T-helper 17 cell (primary cell): ENCODE measurements at places on chromosomes 6 and 20.

DNA sequence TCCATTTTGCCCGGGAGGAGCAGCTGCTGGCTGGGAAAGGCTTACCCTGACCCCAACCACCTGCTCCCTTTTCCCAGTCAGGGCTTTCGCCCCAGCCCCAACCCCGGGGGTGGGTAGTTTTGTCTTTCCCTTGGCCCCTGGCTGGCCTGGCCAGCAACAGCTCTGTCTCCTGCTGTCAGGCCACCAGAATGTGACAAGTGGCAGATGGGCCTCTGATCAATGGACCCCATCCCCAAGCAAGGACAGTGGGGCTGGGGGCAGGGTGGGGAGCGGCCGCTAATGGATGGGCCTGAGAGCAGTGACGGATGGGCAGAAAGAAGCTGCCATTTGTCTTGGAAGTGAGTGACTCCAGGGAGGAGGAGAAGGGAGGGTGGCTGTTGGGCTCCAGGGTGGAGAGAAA, 121.6 kb downstream of the DHX35 start:
- H3K4me3 ChIP-seq = no peak overlapping the region
- peaks cover 49% of the 10 kb centered on the region for H3K27me3 ChIP-seq
- peaks cover 3% of the 10 kb centered on the region for H3K4me1 ChIP-seq
- no peak for DNase-seq
- peaks cover 3% of the 10 kb centered on the region for H3K36me3 ChIP-seq

DNA sequence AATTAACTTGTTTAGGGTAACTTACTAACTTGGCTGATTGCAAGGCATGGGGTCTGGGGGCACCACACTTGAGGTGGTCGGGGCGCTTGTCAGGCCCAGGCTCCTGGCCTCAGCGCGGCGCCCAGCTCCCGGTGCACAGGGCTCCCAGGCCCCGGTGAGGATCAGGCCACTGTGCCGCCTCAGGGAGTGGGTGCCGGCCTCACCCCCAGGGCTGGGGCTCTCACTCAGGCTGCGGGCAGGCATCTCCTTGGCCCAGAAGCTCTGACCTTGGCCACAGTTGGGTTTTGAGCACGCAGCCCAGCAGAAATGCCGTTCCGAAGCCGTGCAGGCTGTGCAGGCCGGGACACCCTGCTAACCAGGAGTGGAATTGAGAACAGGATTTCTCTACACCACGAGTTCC, 37.8 kb upstream of the BHLHE23 start:
- no peaks in the 10 kb centered on the region for H3K36me3 ChIP-seq
- no peak for DNase-seq
- no peak overlapping the region for H3K4me3 ChIP-seq
- H3K4me1 ChIP-seq = peaks cover 2% of the 10 kb centered on the region

- no peak overlapping the region for H3K27ac ChIP-seq
- H3K4me3 ChIP-seq = no peak overlapping the region
- peaks cover 74% of the 10 kb centered on the region for H3K27me3 ChIP-seq
- no peak for DNase-seq
Measured at GRCh38 chr6:38997128-38997761, 51.3 kb upstream of the GLP1R start.

GRCh38 chr6:6246544-6246943, 73.9 kb downstream of the F13A1 start:
- no peaks in the 10 kb centered on the region for H3K4me1 ChIP-seq
- no peak overlapping the region for H3K27ac ChIP-seq
- H3K36me3 ChIP-seq = no peaks in the 10 kb centered on the region
- no peak for DNase-seq
- H3K27me3 ChIP-seq = peaks cover 68% of the 10 kb centered on the region
- H3K4me3 ChIP-seq = no peak overlapping the region

GRCh38 chr6:133855276-133855990, 33.5 kb upstream of the TCF21 start:
- DNase-seq = no peak
- no peak overlapping the region for H3K4me3 ChIP-seq
- peaks cover 4% of the 10 kb centered on the region for H3K36me3 ChIP-seq
- peaks cover 6% of the 10 kb centered on the region for H3K4me1 ChIP-seq
- H3K27ac ChIP-seq = no peak overlapping the region

DNA sequence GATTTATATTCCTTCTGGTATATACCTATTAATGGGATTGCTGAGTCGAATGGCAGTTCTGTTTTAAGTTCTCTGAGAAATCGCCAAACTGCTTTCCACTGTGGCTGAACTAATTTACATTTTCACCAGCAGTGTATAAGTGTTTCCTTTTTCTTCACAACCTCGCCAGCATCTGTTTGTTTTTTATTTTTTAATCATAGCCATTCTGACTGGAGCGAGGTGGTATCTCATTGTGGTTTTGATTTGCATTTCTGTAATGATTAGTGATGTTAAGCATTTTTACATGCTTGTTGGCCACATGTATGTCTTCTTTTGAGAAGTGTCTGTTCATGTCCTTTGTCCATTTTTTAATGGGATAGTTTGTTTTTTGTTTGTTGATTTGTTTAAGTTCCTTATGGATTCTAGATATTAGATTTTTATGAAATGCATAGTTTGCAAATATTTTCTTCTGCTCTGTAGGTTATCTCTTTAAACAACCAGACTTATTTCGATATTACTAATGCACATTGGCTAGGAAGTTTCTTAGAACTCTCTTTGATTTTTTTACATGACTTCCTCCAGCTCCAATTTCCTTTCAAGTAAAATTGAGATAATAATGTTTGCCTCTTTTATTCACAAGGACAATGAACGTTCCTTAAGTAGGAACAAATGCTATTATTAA, 12.2 kb upstream of the VNN1 start:
- H3K4me1 ChIP-seq = peaks cover 2% of the 10 kb centered on the region
- peaks cover 17% of the 10 kb centered on the region for H3K27me3 ChIP-seq
- no peak overlapping the region for H3K4me3 ChIP-seq
- peak overlapping the region; percentile 43 for H3K27ac ChIP-seq
- no peak for DNase-seq

GRCh38 chr20:32672982-32673851, 524 bp downstream of the C20orf203 start:
- DNase-seq = no peak
- no peaks in the 10 kb centered on the region for H3K27me3 ChIP-seq
- H3K4me1 ChIP-seq = peaks cover 8% of the 10 kb centered on the region
- H3K36me3 ChIP-seq = no peaks in the 10 kb centered on the region
- H3K4me3 ChIP-seq = no peak overlapping the region
